ENCODE measurements at places on chromosomes 12 and 14.

DNA sequence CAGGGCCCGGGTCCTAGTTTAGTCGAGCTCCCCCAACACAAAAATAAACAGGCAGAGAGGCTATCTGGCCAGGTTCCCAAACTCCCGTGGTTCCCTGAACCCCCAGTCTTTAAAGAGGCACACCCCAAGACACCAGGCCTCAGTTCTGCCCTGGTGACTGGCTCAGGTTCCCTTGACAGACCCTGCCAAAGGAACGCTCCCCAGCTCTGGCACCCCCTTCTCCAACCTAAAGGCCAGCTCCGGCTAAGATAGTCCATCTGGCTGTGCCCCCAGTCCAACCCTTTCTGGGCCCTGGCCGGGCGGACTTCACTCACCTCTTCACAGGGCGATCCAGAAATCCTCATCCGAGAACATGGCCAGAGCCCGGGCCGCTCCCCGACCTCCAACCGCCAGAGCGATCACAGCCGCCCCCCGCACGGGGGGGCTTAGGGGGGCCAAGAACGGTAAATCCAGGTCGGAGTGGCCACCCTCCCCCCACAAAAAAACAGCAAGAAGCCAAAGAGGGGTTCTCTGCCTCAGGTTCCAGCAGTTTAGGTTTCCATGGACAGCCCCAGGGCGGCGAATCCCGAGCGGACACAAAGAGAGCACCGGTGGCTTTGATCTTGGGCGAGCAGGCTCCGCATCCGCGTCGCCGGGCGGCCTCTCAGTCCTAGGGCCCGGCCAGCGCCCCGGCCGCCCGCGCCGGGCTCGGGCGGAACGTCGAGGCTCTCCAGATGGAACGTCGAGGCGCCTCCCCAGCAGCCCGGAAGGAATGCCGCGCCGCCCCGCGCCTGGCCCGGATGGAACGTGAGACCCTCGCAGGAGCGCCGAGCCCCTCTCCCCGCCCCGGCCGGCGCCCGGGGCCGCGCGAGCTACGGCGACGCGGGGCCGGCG lies 1.1 kb downstream of the KMT2D start:
- peak; percentile 41 for DNase-seq

DNA sequence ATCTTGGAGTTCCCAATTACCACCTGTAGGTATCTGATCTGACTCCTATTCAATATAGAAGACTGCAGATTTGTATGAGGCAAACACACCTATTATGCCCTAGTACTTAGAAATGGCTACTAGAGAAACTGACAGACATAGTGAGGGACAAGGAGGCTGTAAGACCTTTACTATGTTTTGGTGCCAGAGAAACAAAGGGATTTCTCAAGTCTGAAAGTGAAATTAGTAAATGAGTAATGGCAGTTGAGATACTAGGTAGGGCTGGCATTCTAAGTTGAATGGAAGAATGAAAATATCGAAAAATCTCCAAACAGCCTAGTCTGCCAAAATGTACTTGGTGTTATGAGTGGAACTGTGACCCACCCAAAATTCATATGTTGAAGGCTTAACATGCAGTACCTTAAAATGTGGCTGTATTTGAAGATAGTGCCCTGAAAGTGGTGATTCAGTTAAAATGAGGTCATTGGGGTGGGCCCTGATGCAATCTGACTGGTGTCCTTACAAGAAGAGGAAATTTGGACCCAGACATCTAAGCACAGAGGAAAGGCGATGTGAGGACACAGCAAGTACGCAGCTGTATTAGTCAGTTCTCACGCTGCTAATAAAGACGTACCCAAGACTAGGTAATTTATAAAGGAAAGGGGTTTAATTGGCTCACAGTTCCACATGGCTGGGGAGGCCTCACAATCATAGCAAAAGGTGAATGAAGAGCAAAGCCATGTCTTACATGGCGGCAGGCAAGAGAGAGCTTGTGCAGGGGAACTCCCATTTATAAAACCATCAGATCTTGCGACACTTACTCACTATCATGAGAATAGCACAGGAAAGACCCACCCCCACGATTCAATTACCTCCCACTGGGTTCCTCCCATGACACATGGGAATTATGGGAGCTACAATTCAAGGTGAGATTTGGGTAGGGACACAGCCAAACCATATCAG lies 127.0 kb downstream of the APAF1 start:
- peak; percentile 7 for DNase-seq

GRCh38 chr12:61993734-61994345 lies 266.4 kb upstream of the USP15 start:
- DNase-seq = peak; percentile 86

DNA sequence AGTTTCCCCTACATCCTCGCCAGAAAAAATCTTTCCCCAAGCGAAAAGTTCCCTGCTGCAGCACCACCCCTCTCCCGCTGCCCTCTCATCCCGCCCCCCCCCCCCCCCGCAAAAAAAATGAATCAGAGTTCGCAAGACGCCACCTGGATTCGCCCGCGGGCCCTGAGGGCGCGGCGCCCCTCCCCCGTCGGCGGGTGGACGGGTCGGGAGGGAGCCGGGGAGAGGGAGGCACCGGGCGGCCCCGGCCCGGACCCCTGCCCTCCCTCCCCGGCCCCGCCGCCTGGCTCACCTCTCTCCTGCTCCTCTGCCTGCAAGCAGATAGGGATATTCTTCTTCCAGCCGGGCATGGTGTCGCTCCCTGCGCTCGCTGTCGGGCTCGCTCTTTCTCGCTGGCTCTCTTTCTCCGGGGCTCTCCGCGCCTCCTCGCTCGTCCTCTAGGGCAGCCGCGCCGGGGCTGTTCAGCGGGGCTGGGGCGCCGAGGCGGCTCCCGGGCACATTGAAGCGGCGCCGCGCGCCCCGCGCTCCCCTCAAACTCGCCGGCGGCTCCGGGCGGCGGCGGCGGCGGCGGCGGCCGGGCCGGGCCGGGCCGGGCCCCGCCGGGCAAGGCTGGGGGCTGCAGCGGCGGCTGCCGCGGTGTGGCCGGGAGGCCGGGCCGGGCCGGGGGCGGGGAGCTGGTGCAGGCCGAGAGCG lies 200.3 kb upstream of the CAND1 start:
- DNase-seq = peak; percentile 63

GRCh38 chr12:109592195-109592904 lies 18.8 kb downstream of the MVK start:
- DNase-seq = no peak

- DNase-seq = no peak
Observed at GRCh38 chr14:31208546-31209424, 1.2 kb upstream of the HECTD1 start.
